Esophagus squamous epithelium (tissue), 5 donors: ENCODE measurements at places on chromosomes 1 and 21.

- DNase-seq: no peak
These were observed 20.6 kb upstream of the KIF26B start for GRCh38 chr1:245133995-245134715.

GRCh38 chr1:168783458-168784210 lies 54.6 kb upstream of the DPT start:
- DNase-seq: no peak

DNA sequence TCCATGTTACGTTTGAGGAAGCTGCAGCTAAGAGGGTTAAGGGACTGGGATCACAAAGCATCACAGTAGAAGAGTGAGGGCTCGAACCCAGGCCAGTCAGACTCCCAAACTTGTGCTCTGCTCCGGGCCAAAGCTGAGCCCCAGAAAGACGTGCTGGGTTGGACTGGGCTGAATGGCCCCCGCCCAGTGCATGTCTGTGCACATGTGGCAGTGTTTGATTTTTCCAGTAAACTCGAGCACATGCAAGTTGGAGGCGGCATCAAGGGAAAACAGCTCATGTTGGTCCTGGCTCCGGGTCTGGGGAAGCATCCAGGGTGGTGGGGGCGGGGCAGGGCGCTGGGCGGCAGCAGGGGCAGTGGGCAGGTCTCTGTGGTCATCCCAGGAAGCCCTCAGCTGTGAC lies 39.8 kb upstream of the WNT4 start:
- DNase-seq: no peak

DNA sequence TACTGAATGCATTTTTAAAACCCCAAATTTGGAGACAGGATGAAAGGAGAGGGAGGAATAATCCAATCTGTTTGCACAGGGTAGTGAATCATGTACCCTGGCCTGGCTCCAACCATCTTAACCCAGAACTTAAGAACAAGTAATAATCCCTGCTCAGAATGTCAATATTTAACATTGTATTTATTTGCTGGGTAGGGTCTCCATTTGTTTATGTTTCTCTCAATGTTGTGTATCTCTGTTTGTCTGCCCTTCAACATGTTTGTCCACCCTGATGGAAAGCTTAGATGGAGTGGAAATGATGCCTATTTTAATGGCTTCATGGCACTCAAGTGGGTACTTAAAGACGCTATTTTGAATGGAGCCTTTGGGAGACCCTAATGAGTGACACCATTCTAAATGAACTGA lies 54.4 kb upstream of the CDC42BPA start:
- DNase-seq: no peak

GRCh38 chr1:153880962-153881361 lies 41.8 kb downstream of the GATAD2B start:
- peak; percentile 10 for DNase-seq

- no peak for DNase-seq
These were observed 3.1 kb upstream of the SELENON start for GRCh38 chr1:25796811-25797458.

GRCh38 chr1:149967646-149968045 lies 31.0 kb upstream of the MTMR11 start:
- DNase-seq: no peak

DNA sequence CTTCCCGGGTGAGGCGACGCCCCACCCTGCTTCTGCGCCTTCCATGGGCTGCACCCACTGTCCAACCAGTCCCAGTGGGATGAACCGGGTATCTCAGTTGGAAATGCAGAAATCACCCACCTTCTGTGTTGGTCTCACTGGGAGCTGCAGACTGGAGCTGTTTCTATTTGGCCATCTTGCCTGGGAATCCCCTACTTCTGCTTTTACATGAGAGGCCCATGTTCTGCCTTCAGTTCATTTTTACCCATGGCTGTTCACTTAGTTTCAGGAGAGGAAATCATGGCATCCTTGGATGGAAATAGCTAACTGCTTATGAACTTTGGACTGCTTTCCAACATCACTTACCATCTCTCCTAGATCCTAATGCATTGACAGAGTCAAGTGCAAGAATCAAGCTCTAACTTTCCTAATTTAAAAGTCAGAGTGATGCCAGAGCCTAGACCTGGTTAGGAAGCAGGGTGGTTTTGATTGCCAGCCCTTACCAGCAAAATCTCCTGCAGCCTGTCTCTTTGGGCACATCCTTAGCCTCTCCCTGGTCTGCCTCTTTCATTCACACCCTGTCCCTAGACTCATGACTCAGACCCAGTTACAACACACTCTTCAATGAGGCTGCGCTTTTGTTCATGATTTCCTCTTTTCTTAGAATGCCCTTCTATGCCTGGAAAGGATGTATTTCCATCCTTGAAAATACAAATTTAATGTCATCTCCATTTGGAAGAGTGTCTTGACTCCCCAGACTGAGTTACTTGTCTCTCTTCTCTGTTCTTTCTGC lies 137.2 kb downstream of the KCTD3 start:
- DNase-seq: no peak

GRCh38 chr1:56578963-56579875 lies at the start of gene PLPP3:
TSS of gene PLPP3 (minus strand) at chr1:56579563. CDS start at chr1:56579016, 547 bp downstream.
- DNase-seq: peak; percentile 8

- no peak for DNase-seq
These were observed 25.6 kb upstream of the NRIP1 start for GRCh38 chr21:15090390-15090789.

DNA sequence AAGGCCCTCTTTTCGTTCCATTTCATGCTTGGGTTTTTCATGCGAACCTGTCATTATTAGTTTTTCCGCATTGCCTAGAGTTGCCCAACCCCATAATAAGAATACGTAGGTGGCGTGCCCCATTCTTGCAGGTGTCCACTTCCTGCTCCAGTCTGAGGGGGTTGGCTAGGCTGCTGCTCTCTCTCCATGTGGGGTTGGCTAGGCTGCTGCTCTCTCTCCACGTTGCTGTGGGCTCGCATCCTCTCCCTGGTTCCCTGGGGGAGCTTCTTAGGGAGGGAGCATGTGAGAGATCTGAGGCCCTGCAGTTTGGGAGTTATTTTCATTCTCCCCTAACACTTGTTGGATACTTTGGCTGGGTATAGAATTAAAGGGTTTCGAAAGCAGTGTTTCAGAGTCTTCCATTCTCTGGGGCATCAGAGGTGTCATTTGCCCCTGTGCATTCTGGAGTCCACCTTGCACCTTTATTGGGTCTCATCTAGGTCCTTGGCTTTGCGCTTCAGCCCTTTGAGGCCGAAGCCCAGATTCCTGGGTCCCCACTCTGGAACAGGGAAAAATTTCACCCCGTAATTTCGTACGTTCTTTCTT lies 8.6 kb downstream of the C1orf35 start:
- DNase-seq: no peak

DNA sequence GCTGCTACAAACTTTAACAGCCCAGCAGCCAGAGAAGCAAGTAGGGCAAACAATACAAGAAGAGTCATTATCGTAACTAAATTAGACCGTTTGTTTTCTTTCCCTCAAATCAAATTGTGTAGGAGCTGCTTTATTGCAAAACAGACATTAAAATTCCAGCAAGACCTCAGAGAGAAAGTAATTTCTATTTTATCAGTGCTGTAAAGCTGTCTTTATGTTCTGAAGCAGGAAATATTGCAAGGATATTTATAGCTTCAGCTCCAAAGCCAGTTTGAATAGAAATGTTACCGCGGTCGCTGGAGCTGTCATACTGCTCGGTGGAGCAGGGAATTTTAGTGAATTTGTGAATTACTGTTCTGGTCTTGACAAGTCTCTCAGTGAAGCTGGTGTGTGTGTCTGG lies 503.8 kb upstream of the PLXNA2 start:
- DNase-seq: no peak

- no peak for DNase-seq
These were observed 66.8 kb downstream of the SLC16A1 start for GRCh38 chr1:112889052-112889768.

- DNase-seq: no peak
These were observed 108.9 kb upstream of the POGK start for GRCh38 chr1:166730299-166730888.

- DNase-seq: no peak
These were observed 72.1 kb downstream of the SKI start for GRCh38 chr1:2300004-2300771.

GRCh38 chr1:167121375-167122120 lies 27.7 kb downstream of the STYXL2 start:
- DNase-seq: no peak

DNA sequence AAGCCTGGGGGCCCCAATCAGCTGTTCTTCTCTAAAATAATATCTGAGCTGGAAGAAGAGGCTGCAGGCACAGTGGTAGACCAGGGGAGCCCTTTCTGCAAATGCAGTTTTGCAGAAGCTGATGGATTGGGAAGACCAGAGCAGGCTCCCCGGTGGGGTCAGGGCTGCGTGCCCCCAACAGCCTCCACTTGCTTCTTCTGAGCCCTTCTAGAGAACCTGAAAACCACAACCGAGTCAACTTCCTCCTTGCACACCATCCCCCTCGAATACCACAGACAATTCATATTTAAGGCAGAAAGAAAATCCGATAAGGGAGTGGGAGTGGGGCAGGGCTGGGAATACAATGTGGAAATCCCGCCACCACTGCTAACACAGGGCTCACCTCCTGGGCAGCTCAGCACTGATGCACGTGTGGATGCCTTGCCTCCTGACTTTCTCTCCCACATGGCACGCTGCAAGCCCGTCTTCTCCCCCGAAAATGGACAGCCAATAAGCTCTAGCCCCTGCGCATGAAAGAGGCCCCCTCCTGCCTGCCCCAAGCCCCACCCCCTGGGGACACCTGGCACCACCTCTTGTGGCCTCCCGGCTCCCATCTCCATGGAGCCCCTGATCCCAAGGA lies 25.4 kb upstream of the ALDH4A1 start:
- no peak for DNase-seq

- DNase-seq: no peak
These were observed at the start of gene RHOU for GRCh38 chr1:228734881-228735801. TSS of gene RHOU (plus strand) at chr1:228735479. CDS start at chr1:228735743, 264 bp downstream.

DNA sequence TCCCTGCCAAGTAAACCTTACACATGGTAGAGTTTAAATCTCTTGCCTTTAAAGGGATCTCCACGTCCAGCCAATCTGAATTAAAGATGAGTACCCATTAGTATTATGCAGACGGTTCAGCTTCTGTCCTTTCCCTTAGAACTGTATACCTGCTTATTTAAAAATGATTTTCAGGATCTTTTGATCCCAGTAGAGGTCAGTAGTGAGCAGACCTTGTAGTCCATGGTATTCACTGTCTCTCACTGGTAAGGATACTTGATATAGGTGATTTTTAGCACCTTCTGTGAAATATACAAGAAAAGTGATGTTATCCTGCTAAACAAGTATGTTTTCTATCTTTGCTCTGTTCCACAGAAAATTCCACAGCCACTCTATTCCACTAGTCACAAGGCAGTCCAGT lies 1211.6 kb upstream of the ADGRL4 start:
- no peak for DNase-seq

DNA sequence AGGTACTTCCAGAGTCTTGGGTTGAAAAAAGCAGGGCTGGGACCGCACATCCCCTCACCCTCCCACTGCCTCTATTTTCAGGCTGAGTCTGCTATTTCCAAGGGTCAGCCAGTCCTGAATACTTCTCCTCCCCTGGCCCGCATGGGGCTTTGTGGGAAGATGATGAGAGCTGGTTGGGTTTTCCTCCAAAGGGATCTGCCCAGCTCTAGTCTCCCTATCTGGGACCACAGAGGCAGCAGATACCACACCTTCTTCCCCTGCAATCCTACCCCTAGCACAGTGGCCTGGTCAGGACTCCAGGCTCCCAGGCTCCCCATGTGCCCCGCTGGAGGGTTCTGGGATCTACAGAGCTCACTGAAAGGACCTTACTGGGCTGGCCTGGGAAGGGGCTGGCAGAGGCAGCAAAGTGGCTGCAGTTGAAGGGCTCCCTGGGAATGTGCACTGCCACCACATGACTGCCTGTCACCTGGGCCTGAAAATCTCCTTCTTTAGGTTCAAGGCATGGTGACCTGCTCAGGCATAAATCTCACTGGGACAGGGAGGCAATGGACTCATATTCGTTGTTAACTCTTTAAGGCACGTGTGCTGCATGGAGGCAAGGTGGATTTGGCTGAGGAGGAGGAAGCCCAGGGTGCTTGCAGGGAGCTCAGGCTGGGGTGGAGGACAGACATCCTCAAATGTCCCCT lies 13.1 kb downstream of the CACNA1S start:
- DNase-seq: no peak

DNA sequence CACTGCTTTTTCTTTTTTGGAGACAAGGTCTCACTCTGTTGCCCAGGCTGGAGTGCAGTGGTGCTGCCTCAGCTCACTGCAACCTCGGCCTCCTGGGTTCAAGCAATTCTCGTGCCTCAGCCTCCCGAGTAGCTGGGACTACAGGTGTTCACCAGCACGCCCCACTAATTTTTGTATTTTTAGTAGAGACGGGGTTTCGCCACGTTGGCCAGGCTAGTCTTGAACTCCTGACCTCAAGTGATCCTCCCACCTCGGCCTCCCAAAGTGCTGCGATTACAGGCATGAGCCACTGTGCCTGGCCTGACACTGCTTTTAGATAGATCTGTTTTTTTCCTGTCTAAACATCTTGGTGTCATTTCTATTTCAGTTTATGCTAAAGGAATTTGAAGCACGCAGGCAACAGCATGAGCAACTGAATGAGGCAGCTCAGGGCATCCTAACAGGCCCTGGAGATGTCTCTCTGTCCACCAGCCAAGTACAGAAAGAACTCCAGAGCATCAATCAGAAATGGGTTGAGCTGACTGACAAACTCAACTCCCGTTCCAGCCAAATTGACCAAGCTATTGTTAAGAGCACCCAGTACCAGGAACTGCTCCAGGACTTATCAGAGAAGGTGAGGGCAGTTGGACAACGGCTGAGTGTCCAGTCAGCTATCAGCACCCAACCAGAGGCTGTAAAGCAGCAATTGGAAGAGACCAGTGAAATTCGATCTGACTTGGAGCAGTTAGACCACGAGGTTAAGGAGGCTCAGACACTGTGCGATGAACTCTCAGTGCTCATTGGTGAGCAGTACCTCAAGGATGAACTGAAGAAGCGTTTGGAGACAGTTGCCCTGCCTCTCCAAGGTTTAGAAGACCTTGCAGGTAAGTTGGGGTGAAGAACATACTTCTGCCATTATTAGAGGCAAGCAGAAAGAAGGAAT lies 106.1 kb upstream of the BMP8A start:
- DNase-seq: no peak

GRCh38 chr1:2091611-2092604 lies 41.7 kb downstream of the PRKCZ start:
- no peak for DNase-seq

- no peak for DNase-seq
These were observed 60.8 kb downstream of the FASLG start for GRCh38 chr1:172719694-172720138.

DNA sequence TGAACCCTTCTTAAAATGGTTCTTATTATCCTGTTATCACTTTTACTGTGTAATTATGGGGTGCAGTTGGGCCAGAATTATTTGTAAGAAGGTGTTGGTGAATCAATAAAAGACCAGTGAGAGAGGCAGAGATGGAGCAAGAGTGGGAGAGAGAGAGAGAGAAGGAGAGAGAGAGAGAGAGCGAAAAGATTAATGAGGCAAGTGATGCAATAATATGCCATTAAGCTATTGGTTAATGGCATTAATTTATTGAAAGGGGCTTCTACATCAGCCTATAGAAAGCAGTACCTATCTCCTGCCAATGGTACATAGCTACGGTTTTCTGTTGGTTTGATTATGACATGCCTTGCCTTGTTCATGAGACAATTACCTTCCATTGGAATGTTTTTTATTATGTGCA lies 388.7 kb downstream of the RPS6KC1 start:
- no peak for DNase-seq

GRCh38 chr1:181748013-181748412 lies 264.7 kb downstream of the CACNA1E start:
- no peak for DNase-seq
